ENCODE measurements at places on chromosomes 6 and 20.

DNA sequence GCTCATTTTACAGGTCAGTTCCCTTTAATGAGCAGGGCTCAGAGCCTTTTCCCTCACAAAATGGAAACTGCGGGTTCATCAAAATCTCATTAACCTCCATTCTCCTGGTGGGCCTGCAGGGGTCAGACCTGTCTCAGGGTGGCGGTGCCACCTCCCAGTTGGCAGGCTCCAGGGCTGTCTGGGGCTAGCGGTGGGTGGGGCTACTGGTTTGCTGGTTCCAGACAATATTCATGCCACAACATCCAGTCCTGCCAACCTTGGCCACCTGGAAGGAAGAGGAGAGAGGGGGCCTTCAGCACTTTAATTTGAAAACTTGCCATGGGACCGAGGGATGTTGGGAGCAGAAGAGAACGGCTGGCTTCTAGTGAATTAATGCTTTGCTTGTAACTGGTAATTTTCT, 41.9 kb upstream of the CTNNBL1 start:
- peak; percentile 33 for DNase-seq

DNA sequence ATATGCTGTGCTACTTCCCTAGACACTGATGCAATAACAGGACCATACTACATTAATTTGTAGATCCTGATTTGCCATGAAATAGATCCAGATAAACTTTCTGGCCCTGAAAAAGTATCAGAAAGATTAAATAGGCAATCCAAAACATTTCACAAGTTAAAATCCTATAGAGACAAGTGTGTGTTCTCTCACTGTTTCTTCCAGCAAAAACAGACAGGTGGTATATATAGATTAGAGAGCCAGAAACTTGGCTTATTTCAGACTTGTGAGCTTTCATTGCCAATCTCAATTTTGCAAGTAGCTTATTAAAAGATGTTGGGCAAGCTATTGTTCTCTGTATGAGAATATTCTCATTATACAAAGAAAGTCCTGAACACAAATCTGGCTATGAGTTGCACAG, 289.1 kb upstream of the MANEA start:
- DNase-seq: no peak

- no peak for DNase-seq
Measured at GRCh38 chr6:135129136-135129856, 51.8 kb upstream of the MYB start.

- no peak for DNase-seq
Measured at GRCh38 chr20:41361757-41362747, 4.6 kb downstream of the EMILIN3 start.

- DNase-seq: no peak
Measured at GRCh38 chr6:53809691-53810090, 14.9 kb downstream of the LRRC1 start.

- DNase-seq: no peak
Measured at GRCh38 chr6:139380168-139380567, 5.7 kb upstream of the CITED2 start.

- no peak for DNase-seq
Measured at GRCh38 chr6:2959909-2960719, 11.3 kb downstream of the SERPINB6 start.

DNA sequence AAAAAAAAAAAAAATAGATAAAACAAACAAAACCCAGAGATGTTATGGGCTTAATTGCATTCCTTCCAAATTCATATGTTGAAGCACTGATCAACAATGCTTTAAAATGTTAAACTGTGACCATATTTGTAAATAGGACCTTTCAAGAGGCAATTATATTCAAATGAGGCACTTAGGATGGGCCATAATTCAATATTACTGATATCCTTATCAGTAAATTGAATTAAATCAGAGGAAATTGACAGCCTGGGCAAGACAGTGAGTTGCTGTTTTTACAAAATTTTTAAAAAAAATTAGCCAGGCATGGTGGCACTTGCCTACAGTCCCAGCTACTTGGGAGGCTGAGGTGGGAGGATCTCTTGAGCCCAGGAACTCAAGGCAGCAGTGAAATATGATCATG, 364.1 kb downstream of the GJA1 start:
- no peak for DNase-seq

DNA sequence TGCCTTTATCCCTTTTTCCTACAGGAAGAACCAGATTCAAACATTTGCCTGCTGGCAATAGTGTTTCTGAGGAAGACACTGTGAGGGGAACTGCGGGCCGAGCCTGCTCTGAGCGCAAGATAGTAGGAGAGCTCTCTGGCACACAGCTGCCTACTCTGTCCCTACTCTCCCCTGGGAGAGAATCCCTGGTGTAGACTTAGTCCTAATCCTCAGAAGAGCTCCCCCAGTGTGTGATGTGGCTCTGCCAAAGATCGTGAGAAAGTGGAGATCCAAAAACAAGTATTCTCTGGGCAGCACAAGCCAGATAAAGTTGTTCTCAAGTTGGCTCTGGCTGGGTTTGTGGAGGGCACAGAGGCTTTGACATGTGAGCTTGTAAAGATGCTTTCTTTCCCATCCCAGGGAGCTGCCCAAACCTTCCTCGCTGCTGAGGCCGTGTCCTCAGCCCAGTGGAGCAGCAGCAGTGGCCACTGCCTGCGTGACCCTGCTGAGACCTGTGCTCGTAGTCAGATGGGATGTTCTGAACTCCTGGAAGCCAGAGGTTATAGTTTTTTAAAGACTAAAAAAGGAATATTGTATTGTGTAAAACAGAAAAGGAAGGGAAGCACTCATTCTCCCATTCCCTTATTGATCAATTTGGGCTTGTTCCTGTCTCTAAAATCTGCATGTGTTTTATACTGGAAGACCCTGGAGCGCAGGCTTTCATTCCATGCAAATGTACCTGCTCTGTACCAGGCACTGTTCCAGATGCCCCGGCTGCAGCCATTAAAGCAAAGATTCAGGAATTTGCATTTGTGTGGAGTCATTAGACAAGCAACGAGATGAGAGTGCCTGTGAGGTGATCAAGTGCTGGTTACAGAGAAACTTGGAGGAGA, 30.7 kb downstream of the PNLDC1 start:
- no peak for DNase-seq

DNA sequence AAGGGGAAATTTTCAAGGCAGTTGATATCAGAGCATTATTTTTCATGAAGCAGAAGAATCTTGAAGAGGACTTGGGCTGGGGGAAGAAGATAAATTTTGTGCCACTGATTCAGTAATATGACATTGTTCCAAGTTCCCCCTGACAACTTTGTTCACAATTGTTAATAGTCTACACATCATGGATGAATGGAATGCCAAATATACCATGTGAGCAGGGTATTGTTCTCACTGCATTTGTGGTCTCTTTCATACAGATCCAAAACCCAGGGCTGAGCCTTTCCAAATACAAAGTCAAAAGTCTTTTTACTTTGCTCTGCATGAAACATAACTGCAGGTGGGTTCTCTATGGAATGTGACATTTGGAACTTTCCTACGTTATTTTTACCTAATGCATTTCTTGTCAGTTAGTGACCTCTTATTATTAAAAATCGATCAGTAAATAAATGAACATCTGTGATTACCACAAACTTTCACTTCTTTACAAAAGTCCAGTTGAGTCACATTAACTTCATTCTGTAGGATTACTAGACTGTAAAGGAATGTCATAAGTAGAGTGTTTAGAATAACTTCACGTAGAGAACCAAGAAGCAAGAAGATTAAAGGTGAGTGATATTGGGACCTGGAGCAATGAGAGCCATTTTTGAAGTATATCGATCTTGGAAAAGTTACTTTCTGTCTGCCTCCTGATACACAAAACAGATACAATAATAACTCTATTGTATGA, 100.9 kb downstream of the RCAN2 start:
- DNase-seq: no peak

DNA sequence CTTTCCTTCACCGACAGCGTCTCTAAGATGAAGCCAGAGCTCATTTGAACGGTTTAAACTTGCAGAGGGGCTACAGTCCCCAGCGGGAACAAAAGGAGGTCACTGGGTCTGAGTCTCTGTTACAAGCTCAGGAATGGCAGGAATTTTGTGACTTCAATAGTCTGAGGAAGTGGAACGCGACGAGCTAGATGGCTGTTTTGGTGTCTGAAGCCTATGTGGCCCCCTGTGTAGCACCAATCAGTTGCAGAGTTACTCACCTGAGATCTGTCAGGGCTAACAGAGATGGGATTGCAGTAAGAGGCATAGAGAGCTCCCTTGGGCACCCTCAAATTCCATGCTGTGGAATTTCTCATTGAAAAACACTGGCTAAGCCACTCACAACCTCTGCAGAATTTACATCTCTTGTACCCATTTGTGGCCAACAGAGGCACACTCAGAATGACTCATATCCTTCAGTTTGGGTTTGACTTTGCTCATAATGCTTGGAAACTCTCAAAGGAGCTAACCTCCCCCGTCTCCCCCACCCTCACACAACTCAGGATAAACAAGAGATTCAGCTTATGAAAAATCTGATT, 7.1 kb upstream of the TCP11 start:
- DNase-seq: no peak

- DNase-seq: no peak
Measured at GRCh38 chr20:54726687-54727300, 251.4 kb downstream of the DOK5 start.

- no peak for DNase-seq
Measured at GRCh38 chr6:3745566-3746118, 5.9 kb downstream of the PXDC1 start.

GRCh38 chr6:39053016-39053624, 4.5 kb downstream of the GLP1R start:
- DNase-seq: no peak

GRCh38 chr20:17430125-17430950, 100.8 kb downstream of the BFSP1 start:
- DNase-seq: no peak

GRCh38 chr6:8157839-8158238, 55.5 kb upstream of the EEF1E1 start:
- no peak for DNase-seq

DNA sequence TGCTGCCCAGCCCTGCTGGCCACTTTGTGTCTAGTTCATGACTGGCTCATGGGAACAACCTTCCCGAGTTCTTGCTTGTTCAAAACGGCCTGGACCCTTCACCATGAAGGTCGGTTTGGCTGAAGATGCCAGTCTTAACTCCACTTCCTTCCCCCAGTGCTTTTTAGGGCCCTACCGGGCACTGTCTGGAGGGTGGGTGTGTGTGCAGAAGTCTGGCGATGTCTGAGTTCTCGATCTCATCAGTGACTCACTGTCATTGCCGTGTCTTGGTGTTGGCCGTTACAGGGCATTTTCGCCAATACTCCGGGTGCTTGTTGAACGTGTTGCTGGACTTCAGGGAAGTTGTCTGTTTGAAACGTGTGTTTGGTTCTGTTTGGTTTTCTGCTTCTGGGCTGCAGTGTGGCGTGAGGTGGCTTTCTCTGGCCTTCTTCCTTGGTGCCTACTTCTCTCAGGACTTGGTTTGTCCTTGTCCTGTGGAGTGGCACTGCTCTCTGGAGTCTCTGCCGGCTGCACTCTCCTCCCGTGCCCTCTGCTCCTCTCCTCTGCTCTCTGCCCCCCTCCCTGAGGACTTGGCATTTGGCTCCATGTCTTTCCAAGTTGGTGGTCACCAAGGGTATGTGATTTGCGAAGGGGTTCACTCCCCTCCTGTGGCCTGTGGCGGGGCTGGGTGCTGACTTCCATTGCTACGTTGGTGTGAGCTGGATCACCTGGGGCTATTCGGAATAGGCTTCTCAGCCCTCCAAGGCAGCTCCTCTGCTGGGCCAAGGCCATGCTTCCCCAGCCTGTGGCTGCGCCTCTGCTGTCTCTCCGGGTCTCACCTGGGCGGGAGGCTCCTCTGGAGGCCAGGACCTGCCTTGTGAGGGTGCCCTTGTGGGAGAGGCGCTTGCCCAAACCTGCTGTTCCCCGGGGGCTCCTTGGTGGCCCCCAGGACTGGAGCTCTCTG, 38.2 kb downstream of the PYGB start:
- no peak for DNase-seq

GRCh38 chr6:41715795-41716515, 19.5 kb downstream of the TFEB start:
- no peak for DNase-seq

GRCh38 chr6:79421707-79422484, 115.3 kb downstream of the LCA5 start:
- no peak for DNase-seq

DNA sequence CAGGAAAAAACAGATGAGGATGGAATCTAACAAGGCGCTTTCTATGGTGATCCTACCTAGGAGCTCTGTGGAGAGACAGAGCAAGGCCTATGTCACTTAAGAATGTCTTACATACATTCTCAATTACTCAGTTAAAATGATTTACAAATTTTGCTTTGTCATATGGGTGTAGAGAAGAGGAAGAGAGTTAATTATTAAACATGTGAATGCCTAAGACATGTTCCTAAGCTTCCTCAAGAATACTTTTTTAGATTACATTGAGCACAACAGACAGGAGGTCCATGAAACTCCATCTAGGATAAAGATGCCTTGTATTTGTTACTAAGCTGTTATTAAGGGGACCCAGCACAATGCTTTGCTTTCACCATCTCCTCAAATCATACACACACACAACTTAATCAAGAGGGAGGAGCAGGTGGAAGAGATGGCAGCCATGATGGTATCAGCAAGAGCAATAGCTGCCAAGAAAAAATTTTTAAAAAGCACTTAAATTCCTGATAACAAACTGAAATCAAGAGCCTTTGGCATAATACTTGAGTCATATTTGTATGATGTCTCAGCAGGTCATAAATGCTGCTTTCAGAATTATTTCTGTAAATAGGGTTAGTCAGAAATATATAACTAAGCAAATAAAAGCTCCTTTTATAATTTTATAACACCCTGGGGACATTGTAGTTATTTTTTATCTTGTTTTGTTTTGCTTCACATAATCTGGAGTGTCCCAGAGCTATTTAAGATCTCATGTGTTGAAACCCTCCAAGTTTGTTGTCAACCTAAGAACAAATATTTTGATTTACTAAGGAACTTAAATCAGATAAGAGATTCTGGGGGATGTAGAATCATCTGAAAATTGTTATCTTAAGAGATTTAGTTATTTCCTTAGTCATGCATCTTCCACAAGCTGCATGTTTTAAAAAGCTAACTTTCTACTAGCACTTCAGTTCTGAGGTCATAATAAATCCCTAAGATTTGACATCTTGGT, 70.0 kb upstream of the CD2AP start:
- no peak for DNase-seq

DNA sequence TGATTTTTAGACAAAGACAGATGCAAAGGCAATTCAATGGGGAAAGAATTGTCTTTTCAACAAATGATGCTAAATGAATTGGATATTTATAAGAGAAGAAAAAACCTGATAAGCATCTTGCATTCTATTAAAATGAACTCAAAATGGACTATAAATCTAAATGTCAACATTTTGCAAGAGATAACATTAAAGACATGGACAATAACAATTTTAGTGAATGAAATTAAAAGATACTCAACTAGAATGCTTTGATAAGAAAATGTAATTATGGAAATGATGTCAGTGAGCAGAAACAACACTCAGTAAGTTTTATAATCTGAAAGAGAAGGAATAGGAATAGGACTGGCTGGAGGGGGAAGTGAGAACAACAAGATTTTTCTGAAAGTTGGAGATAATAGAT, 421.7 kb downstream of the C6orf118 start:
- DNase-seq: no peak

DNA sequence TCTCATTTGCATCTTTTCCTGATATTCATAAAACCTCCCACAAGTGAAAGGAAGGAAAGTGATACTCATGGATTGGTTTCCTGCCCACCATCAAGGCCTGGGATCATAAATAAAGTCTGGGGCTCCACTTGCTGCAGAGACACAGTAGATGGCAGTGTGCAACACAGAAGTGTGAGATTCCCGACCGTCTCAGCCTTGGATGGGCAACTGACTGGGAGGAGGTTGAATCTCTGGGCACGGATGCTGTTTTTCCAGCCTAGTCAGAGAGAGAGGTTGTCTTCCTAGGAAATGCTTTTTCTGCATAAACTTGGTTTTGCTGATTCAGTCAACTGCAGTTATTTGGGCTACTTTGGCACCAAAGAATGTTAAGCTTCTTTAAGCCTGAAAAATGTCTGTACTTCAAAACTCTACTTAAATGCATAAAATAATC, 9.9 kb upstream of the RFPL4B start:
- DNase-seq: peak; percentile 86

Measured in HEK293T (cell line).